ENCODE measurements at places on chromosomes 5 and 9. TPM values are rescaled to one million over a fixed set of nuclear protein-coding genes. Genes with fewer than 3 reads are reported as not detected.
A peak's percentile ranks its signal among the peaks of the same experiment; 100 is the strongest.

- no peak for DNase-seq
- H3K27me3 ChIP-seq: no peaks in the 10 kb centered on the region
- H3K36me3 ChIP-seq: no peaks in the 10 kb centered on the region
- no peaks in the 10 kb centered on the region for H3K4me1 ChIP-seq
These were observed 381.6 kb downstream of the EFNA5 start for GRCh38 chr5:107289030-107289714.

GRCh38 chr9:84151236-84151635 is 170.6 kb downstream of the RMI1 start:
- H3K27me3 ChIP-seq: no peaks in the 10 kb centered on the region
- H3K4me1 ChIP-seq: no peaks in the 10 kb centered on the region
- no peak overlapping the region for H3K27ac ChIP-seq
- no peaks in the 10 kb centered on the region for H3K36me3 ChIP-seq
- H3K4me3 ChIP-seq: no peak overlapping the region
- no peak for DNase-seq

The ASPN gene
- 79.8 TPM for total RNA-seq

DNA sequence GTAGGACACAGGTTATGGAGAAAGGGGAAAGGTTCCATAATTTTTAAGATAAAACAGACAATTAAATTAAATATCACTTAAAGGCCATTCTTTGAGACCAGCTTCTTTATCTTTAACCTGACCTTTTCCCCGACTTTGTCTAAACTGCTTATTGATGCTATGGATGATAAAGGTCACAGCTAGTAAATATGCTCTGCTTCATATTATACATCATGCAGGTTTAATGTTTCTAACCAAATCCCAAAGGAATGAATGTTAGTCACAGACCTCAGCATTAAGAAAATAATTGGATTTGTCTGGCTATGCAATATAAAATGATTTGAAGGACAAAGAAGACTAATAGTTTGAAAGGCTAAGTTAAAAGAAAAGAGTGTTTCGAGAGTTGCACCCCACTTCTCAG is 147.6 kb downstream of the ST8SIA4 start:
- no peak overlapping the region for H3K4me3 ChIP-seq
- no peak for DNase-seq
- no peaks in the 10 kb centered on the region for H3K4me1 ChIP-seq
- H3K36me3 ChIP-seq: no peaks in the 10 kb centered on the region

- no peaks in the 10 kb centered on the region for H3K27me3 ChIP-seq
- peaks cover 20% of the 10 kb centered on the region for H3K4me1 ChIP-seq
These were observed 74.0 kb upstream of the MEF2C start for GRCh38 chr5:88957013-88957412.

DNA sequence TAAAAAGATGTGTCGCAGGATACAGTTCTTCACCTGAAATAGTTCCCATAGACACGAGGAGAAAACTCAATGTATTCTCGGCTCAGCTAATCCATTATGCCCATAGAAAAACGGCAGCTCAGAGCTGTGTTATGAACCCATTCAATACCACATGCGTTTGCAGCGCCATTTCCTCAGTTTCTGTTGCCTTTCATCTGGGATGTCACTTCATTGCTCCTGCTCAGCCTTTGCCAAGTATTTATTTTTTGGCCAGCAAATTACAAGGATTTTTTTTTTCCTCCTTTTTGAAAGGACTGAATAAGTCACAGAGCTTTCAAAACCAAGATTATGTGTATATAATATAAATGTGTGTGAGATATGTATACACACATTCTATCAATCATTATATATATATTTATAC is 280.9 kb downstream of the MARCHF11 start:
- H3K4me1 ChIP-seq: peaks cover 2% of the 10 kb centered on the region
- H3K27ac ChIP-seq: no peak overlapping the region
- no peak for DNase-seq
- no peak overlapping the region for H3K4me3 ChIP-seq
- H3K36me3 ChIP-seq: no peaks in the 10 kb centered on the region

DNA sequence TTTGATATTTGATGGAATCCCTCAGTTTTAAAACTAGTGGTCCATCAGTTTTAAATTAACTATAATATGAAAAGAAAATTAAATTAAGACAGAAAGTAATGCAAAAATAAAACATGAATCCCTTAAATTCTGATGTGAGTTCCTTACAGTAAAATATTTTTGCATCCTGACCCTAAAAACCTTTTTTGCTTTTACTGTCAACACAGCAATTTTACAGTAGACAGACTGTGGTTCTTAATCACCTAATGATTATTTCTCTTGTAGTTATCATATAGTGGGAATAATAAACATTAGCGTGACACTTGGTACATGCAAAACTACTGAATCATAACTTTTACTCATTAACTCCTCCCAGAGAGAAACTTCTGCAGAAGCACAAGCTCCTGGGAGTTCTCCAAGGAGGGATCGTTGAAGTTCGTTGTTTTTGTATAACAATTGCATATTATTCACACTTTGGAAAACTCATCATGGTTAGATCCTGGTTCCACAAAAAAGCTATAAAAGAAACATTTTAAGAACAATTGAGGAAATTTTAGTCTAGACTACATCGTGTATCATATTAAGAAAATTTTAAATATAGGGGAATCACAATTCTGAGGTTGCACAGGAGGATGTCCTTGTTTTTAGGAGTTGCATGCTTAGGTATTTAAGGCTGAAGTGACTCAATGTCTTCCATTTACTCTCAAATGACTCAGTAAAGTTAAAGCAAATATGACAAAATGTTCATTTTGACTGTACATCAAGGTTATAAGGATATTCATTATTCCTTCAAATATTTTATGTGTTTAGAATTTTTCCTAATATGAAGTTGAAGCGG is 88.2 kb upstream of the NIPAL4 start:
- no peak overlapping the region for H3K27ac ChIP-seq
- H3K36me3 ChIP-seq: no peaks in the 10 kb centered on the region
- no peaks in the 10 kb centered on the region for H3K27me3 ChIP-seq
- no peak for DNase-seq
- no peak overlapping the region for H3K4me3 ChIP-seq
- H3K4me1 ChIP-seq: peaks cover 4% of the 10 kb centered on the region

The ZNF462 gene
- 15.1 TPM for total RNA-seq

- H3K4me3 ChIP-seq: no peak overlapping the region
- no peaks in the 10 kb centered on the region for H3K27me3 ChIP-seq
- no peaks in the 10 kb centered on the region for H3K4me1 ChIP-seq
- H3K27ac ChIP-seq: no peak overlapping the region
- DNase-seq: no peak
These were observed 28.8 kb upstream of the TTLL11 start for GRCh38 chr9:122121931-122122330.

- no peak overlapping the region for H3K27ac ChIP-seq
- H3K4me3 ChIP-seq: no peak overlapping the region
- H3K36me3 ChIP-seq: no peaks in the 10 kb centered on the region
- no peaks in the 10 kb centered on the region for H3K27me3 ChIP-seq
- no peaks in the 10 kb centered on the region for H3K4me1 ChIP-seq
- no peak for DNase-seq
These were observed 308.6 kb upstream of the RGMB start for GRCh38 chr5:98464737-98465330.

DNA sequence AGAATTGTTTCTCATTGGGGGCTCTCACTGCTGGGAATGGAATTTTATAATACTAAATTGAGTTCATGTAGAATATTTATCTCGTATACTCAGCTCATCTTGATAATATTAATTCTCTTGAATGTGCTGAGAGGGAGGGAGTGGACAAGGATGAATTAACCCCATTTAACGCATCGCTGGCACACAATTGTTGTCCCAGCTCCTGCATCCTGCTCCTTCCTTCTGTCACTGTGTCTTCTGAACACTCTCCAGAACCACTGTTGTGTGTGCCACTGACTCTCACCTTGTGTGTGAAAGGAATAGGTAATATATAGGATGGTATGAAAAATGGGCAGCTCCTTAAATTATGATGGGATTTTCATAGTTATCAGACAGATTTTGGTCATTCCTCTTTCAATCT is 267.3 kb downstream of the MTRR start:
- H3K36me3 ChIP-seq: no peaks in the 10 kb centered on the region
- no peak overlapping the region for H3K27ac ChIP-seq
- no peaks in the 10 kb centered on the region for H3K27me3 ChIP-seq

The SLC34A1 gene
- not detected for total RNA-seq

The ACOT12 gene
- 0.45 TPM for total RNA-seq

DNA sequence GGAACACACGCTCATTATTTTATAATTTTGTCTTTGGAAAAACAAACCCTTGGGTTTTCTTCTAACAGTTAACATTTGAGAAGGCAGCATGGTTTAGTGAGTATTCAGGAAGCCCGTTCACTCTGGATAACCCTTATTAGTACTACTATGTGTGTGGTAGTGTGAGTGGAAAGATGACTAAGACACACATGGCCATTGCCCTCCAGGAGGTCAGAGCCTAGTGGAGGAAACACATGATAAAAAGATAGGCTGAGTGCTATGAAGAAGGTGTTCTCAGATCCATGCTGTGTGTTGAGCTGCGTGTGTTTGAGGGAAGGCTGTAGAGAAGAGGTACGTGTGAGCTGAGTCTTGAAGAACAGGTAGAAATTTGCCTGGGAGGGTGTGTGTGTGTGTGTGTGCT is 8.4 kb downstream of the C5orf47 start:
- H3K36me3 ChIP-seq: no peaks in the 10 kb centered on the region
- no peaks in the 10 kb centered on the region for H3K4me1 ChIP-seq
- no peak overlapping the region for H3K27ac ChIP-seq
- no peak for DNase-seq
- H3K4me3 ChIP-seq: no peak overlapping the region

- no peak for DNase-seq
- no peaks in the 10 kb centered on the region for H3K36me3 ChIP-seq
- H3K4me1 ChIP-seq: peaks cover 7% of the 10 kb centered on the region
- H3K27me3 ChIP-seq: no peaks in the 10 kb centered on the region
- H3K4me3 ChIP-seq: no peak overlapping the region
- no peak overlapping the region for H3K27ac ChIP-seq
These were observed 7.6 kb downstream of the BASP1 start for GRCh38 chr5:17224858-17225511.

GRCh38 chr9:91992461-91993041 is 42.5 kb upstream of the ROR2 start:
- H3K27ac ChIP-seq: no peak overlapping the region
- no peaks in the 10 kb centered on the region for H3K27me3 ChIP-seq
- no peak overlapping the region for H3K4me3 ChIP-seq

The PTGR1 gene
- total RNA-seq: 18.2 TPM

- H3K4me1 ChIP-seq: no peaks in the 10 kb centered on the region
- no peaks in the 10 kb centered on the region for H3K27me3 ChIP-seq
- no peak overlapping the region for H3K27ac ChIP-seq
- H3K4me3 ChIP-seq: no peak overlapping the region
These were observed 8.0 kb upstream of the REEP5 start for GRCh38 chr5:112930082-112930344.

GRCh38 chr5:171386861-171387344 is 746 bp upstream of the NPM1 start:
- no peaks in the 10 kb centered on the region for H3K36me3 ChIP-seq
- H3K4me3 ChIP-seq: peak overlapping the region; percentile 60
- H3K27me3 ChIP-seq: no peaks in the 10 kb centered on the region
- DNase-seq: peak; percentile 67

DNA sequence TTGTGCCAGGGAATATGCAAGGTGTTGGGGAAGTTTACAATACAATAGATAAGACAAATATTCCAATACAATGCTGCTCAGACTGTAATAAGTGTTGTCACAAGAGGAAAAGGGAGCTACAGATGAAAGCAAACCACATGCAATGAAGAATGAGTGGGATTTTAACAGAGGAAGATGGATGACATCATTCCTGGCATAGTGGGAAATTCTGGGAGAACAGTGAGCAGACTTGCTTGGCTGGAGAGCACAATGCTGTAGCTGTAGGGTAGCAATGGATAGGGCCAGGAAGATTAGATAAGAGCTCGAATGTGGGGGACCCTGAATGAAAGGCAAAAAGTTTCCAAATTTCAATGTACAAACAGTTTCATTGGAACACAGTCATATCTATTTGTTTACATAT is 9.5 kb upstream of the DPYSL3 start:
- DNase-seq: no peak
- H3K36me3 ChIP-seq: no peaks in the 10 kb centered on the region
- H3K27ac ChIP-seq: no peak overlapping the region

The ENTREP1 gene
- 5.7 TPM for total RNA-seq

- DNase-seq: peak; percentile 75
- peak overlapping the region; percentile 73 for H3K27ac ChIP-seq
- H3K4me1 ChIP-seq: no peaks in the 10 kb centered on the region
- no peaks in the 10 kb centered on the region for H3K27me3 ChIP-seq
These were observed 494 bp downstream of the CERT1 start for GRCh38 chr5:75510836-75511434.

The WNT8A gene
- total RNA-seq: not detected

GRCh38 chr5:154351566-154351965 is 94.2 kb upstream of the SAP30L start:
- H3K4me1 ChIP-seq: peaks cover 2% of the 10 kb centered on the region
- DNase-seq: no peak
- H3K27ac ChIP-seq: no peak overlapping the region
- no peaks in the 10 kb centered on the region for H3K36me3 ChIP-seq

The EFCAB9 gene
- total RNA-seq: not detected

The TSSK1B gene
- total RNA-seq: not detected

- H3K27ac ChIP-seq: no peak overlapping the region
- H3K4me3 ChIP-seq: no peak overlapping the region
- DNase-seq: peak; percentile 48
- no peaks in the 10 kb centered on the region for H3K36me3 ChIP-seq
- no peaks in the 10 kb centered on the region for H3K27me3 ChIP-seq
These were observed 6.8 kb downstream of the ZDHHC11B start for GRCh38 chr5:777756-778161.

The TLN1 gene
- 1,271 TPM for total RNA-seq

DNA sequence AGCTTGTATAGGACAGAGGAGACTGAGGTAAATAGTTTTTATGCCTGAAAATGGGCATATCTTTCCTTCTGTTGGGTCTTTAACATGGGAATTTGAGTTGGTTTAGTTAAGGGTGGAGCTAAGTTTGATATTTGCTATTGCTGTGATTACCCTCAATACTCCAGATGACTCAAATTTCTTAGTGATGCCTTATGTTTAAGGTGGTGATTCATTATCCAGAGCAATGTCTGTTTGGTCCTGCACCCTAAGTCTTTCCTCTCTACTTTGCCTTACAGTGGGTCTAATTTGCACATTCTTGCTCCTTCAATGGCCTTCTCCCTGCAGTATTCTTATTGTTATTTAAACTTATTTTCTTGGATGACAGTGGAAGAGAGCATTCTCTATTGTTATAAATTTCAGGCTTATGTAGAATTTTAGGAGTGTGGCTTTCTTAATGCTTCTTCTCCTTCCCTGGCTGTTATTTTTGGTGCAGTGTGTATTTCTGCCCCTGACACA is 312.9 kb upstream of the RPS23 start:
- H3K27me3 ChIP-seq: no peaks in the 10 kb centered on the region
- no peak overlapping the region for H3K27ac ChIP-seq
- peaks cover 8% of the 10 kb centered on the region for H3K4me1 ChIP-seq
- H3K36me3 ChIP-seq: no peaks in the 10 kb centered on the region
- H3K4me3 ChIP-seq: no peak overlapping the region
- DNase-seq: no peak

The CACFD1 gene
- 15.9 TPM for total RNA-seq

- H3K36me3 ChIP-seq: no peaks in the 10 kb centered on the region
- no peak overlapping the region for H3K27ac ChIP-seq
- no peaks in the 10 kb centered on the region for H3K4me1 ChIP-seq
- no peaks in the 10 kb centered on the region for H3K27me3 ChIP-seq
- H3K4me3 ChIP-seq: no peak overlapping the region
These were observed 217.6 kb downstream of the NDUFS4 start for GRCh38 chr5:53777864-53778618.

The C5orf46 gene
- 39.5 TPM for total RNA-seq

The GNA14 gene
- total RNA-seq: 13.6 TPM

The SLC44A1 gene
- 37.3 TPM for total RNA-seq

GRCh38 chr5:3100921-3101551 is 349.6 kb upstream of the IRX2 start:
- H3K4me3 ChIP-seq: no peak overlapping the region
- no peaks in the 10 kb centered on the region for H3K27me3 ChIP-seq
- H3K4me1 ChIP-seq: no peaks in the 10 kb centered on the region
- H3K27ac ChIP-seq: no peak overlapping the region
- no peak for DNase-seq
